Stimulated activated CD8-positive, alpha-beta memory T cell treated with anti-CD3 and anti-CD28 coated beads, Interleukin-12 subunit alpha, Interleukin-12 subunit beta, amount 100 ng/mL, for 4 hours (primary cell): ENCODE measurements at places on chromosomes 11 and 22.

GRCh38 chr22:27987557-27987956 is 68.5 kb upstream of the PITPNB start:
- no peak for DNase-seq

DNA sequence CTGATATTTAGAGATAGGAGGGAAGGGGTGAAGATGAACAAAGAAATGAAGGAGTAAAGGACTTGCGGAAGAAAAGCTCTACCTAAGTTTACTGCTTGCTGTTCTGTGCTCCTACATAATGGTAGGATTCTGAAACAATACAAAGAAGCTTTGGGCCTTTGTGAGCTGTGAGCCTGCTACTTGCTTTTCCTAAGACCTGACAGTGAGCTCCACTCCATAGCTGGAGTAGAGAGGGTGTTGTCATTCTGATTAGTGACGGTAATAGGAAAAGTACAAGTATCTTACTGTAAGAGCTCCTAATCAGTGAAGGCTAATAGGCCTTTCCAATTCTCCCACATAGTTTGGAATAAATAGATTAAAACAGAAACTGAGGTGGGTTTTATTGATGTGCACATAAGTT is 75.9 kb downstream of the PARVA start:
- no peak for DNase-seq

DNA sequence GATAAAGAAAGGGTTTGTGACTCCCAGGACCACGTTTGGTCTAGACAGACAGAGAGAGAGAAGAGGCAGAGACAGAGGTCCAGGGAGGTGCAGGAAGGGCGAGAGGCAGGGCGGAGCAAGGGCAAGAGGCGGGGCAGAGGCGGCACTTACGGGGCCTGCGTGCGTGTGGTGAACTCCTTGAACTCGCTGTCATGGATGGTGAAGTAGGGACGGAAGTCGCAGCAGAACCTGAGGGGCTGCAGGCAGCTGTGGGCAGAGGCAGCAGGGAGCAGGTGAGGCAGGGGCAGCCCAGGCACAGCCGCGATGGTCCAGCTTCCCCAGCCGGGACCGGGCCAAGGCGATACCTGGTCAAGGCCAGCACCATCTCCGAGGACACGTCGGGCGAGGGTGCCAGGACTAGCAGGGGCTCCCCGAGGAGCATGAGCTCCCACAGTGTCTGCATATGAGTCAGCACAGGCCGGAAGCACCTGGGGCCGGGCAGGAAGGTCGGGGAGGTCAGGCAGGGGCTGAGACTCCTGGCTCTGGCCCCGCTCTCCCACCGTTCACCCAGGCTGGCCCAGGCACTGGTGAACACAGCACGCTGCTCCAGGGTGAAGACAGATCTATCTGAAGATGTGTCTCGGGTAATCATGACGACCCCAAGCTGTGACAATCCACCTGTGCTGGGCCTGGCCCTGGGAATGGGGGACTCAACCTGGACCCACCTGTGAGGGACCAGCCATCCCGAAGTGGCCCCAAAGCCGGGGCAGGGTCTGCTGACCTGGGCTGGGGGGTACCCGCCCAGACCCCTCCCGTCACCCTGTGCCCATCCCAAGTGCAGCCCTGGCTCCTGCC is 7.2 kb upstream of the PLXNB2 start:
- peak; percentile 58 for DNase-seq

GRCh38 chr22:47250995-47251765 is 488.7 kb downstream of the TBC1D22A start:
- no peak for DNase-seq

DNA sequence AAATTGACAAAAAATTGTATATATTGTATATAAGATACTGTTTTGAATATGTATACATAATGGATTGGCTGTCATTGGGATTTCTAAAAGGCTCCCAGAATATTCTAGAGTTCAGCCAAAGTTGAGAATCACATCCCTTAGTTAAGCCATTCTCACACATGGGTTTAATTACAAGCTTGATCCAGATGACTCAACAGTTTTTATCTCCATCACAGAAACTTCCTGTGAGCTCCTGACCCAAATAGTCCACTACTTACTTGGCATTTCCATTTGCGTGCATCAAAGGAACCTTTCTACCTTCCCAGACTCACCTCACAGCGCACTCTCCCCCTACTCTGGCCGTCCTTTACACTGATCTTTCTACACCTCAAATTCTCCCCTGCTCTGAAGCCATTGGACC is 184.8 kb upstream of the ARHGAP20 start:
- no peak for DNase-seq

DNA sequence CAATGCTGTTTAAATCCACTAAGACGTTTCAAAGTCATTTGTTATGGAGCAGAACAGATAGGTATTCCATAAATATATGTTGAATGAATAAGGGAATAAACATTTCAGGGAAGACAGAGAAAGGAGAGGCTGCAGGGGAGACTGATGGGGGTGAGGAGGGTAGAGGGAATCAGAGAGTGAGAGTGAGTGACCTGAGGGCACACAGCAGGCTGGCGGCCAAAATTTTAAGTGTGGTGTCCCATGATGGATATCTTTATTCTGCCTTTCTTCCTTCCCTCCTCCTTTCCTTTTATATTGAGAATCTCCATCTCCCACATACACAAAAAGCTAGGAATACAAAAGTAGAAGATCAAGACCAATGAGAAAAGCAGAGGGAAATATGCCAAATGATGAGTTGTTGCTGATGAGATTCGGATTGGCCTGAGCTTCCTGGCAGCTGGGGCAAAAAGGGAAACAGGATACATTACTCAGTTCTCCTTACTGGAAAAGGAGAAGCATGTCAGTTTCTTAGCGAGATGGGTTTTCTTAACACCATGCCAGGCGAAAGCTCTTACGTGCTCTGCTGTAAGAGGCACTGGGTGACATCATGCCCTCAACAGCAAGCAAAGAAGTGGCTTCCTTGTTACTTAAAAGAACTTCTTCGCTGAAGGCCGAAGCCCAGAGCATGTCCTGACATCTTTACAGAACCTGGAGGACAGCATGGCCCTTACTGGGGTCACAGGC is 11.2 kb upstream of the CYTH4 start:
- DNase-seq = no peak

- DNase-seq = peak; percentile 10
Measured at GRCh38 chr22:24803064-24803542, 2.9 kb upstream of the SGSM1 start.

DNA sequence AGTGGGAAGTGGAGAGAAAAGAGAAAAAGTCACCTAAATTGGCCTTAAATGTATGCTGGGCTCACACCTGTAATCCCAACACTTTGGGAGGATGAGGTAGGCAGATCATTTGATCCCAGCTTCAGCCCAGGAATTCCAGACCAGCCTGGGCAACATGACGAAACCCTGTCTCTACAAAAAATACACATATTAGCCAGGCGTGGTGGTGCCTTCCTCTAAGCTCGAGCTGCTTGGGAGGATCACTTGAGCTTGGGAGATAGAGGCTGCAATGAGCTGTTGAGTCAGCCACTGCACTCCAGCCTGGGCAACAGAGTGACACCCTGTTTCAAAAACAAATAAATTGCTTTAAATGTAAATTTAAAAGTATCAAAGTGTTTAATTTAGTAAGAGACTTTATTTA is 3.9 kb downstream of the CBL start:
- no peak for DNase-seq

GRCh38 chr22:37177221-37177620 is 10.8 kb downstream of the C1QTNF6 start:
- no peak for DNase-seq

GRCh38 chr11:58900479-58901420 is 38.5 kb upstream of the GLYATL1 start:
- no peak for DNase-seq

DNA sequence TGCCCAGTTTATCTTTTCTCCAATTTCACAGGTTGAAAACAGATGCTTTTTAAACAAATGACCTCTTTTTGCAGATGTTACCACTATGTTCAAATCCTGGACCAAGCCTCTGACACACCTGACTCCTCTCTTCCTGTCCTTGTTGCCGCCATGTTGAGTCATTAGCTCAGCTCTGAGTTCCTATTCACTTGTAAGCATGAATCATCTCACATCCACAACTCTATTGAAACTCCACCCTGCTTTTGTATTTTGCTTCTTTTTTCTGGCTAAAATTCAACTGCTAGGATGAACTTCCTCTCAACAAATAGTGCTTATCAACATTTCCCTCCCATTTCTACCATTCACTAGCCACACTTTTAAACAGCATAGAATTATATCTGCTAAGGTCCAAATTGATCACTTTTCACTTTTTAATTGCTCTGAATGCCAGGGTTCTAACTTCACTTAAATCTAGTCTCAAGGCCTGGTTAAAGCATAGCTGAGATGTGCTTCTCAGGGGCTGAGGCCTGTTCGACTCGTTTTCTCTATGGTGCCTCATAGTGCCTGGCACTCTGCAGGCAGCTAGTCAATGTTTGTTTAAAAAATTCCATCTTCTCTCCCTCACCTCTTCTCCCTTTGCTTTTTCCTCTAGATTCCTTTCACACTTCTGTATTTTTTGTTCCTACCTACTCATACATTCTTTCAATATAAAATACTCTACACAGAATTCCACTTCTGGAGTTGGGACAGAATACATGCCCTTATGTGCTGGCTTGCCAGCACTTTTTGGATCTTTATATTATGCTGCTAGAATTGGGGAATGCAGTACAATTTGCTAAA is 3.9 kb downstream of the JOSD1 start:
- no peak for DNase-seq

GRCh38 chr22:46448333-46448732 is 89.1 kb downstream of the CELSR1 start:
- no peak for DNase-seq

DNA sequence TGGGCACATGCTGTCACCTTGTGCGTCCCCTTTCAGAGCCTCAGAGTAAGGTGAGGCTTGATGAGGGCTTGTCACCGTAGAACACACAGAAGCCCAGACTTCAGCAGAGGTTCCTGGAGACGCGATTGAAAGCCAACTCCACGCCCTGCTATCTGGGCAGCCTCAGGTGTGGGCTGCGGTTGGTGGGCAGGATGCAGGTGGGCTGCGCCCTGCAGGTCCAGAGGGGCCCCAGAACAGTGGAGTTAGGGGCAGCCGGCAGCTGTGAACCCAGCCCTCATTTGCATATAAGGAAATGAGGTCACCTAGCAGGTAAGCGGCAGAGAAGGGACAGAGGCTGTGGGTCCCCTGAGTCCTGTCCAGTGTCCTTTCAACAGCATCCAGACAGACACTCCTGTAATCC is 15.4 kb downstream of the PHLDA2 start:
- DNase-seq = no peak

DNA sequence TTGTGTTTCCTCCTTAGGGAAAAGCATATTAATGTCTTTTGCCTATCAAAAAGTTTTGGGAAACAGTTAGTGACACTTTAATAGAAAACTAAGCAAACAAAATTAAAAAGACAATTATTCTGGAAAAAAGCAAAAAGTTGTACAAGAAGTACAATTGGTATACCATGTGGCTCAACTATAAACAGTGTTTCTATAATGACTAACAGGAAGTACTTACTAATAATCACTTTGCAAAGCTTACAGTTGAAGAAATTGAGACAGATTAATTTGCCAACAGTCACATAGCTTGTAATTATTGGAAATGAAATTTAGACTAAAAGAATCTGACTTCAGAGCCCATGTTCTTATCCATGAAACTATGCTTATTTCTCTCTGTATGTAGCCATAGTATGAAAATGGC is 24.7 kb downstream of the PPME1 start:
- no peak for DNase-seq

DNA sequence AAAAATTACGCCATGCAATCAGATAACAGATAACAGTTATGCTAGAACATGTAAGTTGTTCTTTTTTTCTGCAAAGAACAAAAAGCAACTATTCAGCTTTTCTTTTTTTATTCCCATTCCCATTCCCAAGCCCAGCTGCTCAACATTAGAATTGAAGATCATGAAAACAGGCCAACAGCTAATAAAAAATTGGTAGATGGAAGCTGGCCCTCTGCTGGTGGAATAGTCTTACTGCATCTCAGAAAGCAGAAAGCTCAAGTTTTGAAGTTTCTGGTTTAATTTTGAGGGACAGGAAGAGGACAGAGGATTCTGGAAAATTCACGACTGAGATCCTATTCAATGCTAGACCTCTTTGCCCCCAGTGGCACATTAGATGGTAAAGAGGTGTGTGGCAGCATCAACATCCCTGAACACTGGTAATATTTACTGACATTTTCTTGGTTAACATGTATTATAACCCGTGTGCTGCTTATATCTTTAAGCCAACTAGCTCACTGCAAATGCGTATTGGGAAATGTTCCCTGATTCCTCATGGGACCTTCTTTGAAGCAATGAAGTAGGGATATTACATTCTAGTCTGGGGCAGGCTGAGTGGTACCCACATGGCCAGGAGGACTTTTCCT is 591.2 kb downstream of the OPCML start:
- DNase-seq = no peak

GRCh38 chr11:1235306-1235900 is 12.5 kb downstream of the MUC5B start:
- DNase-seq = no peak

DNA sequence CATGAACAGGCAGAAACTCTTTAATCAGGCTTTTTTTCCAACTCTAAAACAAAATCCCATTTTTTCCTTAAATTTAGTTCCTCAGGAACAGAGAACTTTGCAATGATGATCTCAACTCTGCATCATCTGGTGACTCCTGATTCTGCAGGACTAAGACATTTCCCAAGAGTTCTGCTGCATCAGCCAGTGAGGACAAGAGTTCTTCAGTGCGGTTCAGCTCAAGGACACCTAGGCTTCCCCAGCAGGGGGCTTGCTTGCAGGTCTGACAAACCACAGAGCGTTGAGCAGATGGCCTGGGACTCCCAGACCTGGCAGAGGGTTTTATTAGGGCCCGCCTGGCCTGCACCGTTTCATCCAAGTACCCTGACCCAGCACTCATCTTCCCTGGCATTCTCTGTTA is 6.4 kb downstream of the CDCA5 start:
- no peak for DNase-seq

DNA sequence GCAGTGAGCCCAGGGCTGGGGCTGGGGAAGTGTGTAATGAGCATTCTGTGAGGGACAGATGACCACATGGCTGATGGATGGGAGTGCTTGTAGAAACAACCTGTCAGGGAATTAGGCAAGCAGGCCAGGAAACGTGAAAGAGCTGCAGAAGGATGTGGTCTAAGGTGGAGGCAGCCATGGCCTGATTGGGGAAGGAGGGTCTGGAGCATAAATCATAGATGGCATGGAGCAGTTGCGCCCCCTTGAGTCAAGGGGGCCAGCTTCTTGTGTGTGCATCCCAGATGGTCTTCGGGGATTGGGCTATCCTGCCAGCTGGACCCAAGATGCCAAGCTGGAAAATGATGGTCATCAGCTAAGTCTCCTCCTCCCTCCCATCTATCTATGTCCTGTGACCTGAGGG is 119.4 kb upstream of the CLPB start:
- no peak for DNase-seq

- no peak for DNase-seq
Measured at GRCh38 chr11:48242501-48242900, 2.4 kb upstream of the OR4X2 start.
